ENCODE measurements at places on chromosomes 3 and 15.

DNA sequence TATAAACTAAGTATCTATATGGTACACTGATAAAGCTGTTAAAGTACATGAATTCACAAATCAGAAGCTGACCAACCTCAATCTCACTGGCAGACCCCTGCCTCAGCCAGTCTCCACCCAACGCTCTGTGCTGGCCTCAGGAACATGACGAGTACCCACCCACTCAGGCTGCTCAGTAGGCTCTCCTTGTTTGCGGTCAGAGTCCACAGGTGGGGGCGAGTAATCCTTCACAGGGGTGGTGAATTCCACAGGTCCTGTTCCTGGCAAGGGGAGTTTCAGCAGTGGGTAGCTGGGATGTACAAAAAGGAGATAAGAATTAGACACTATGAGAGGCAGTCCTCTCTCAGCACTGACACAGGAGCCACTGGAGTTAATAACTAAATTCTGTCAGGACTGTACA is 40.9 kb downstream of the SCAP start:
- no peak for DNase-seq

GRCh38 chr3:26655231-26655630 is 32.7 kb downstream of the LRRC3B start:
- no peak for DNase-seq

DNA sequence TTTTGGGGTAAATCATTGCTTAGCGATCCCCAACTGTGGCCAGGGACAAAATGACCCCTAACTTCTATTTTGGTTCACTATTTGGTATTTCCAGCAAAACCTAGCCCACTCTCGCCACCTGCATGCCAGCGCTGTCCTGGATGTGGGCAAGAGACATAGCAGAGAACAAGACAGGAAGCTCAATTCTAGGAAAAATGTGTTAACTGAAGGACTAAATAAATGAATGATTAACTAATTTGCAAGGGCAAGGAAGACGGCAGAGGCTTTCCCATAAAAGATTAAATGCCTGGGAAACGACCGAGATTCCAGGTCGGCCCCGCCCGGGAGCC is 408 bp downstream of the NICN1 start:
- peak; percentile 69 for DNase-seq

DNA sequence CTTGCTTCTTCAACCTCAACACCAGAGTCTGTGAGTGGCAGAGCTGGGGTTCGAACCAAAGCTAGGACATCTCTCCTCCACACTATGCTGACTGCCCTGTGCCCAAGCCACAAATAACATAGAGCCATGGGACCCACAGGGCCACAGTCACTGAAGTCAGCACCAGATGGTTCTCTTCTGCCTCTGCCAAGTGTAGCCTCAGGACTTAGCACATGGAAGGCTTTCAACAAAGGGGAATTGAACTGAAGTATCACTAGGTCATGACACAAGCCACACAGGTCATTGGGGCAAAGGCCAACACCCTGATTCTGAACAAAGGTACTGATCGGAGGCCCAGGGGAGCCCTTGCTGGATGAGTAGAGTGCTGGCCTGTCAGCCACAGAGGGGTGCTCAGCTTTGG is 83.6 kb downstream of the BDH1 start:
- no peak for DNase-seq

- DNase-seq = no peak
These were observed 203.5 kb downstream of the MECOM start for GRCh38 chr3:169460035-169460434.

DNA sequence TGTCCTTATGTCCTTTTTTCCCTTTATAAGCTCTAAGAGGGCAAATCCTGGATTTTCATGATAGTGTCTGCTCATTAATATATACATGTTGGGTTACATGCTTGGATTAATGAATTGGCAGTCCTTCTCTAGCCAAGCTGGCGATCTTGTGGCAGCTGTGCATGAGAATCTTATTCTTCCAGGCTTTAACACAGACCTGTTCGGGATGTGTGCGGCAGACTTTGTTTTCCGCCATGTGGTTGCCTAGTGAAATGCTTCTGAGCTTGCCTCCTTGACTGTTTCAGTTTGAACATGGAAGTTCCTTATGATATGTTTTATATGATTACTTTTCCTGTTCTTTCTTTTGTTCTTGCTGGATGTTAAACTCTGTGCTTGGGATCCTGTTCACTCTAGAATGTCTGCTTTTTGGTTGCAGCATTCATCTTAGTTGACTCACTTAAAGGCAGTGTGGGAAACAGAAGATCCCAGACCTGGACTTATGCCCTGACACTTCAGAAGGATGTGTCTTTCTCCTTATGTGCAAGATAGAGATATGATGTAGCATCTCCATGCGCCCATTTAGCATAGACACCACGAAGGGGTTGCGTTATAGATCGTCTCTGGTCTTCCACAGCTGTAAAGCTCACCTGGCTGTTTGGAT is 7.2 kb downstream of the CHCHD6 start:
- DNase-seq = no peak

GRCh38 chr15:33508703-33509102 is 197.9 kb downstream of the RYR3 start:
- no peak for DNase-seq

DNA sequence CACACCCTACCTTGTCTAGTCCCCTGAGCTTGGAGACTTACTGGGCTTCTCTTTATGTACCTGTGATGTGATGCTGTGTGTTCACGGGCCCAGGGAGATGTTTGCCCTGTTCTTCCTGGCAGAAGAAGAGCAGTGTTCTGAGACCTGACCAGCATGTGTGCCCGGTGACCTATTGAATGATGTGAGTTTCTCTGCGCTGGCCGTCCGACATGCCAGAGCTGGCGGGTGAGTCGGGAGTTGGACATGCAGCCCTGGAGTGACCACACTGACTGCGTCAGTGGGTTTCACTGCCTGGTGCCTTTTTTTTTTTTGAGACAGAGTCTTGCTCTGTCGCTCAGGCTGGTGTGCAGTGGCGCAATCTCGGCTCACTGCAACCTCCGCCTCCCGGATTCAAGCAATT is 42.3 kb downstream of the CGNL1 start:
- DNase-seq = no peak

DNA sequence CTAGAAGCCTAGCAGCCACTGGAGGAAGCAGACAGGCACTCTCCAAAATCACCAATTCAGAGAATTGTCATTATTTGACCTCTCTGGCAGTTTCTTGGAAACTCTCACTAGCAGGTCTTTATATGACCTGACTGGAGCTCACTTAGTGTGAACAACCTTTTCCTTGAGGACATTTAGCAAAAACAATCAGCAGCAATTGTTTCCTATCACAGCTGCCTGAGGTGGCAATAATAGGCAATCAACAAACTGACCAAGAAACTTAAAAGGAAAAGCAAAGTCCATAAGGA is 162.4 kb upstream of the STT3B start:
- DNase-seq = no peak

- no peak for DNase-seq
These were observed 591.2 kb downstream of the RSL24D1 start for GRCh38 chr15:54605556-54605955.

DNA sequence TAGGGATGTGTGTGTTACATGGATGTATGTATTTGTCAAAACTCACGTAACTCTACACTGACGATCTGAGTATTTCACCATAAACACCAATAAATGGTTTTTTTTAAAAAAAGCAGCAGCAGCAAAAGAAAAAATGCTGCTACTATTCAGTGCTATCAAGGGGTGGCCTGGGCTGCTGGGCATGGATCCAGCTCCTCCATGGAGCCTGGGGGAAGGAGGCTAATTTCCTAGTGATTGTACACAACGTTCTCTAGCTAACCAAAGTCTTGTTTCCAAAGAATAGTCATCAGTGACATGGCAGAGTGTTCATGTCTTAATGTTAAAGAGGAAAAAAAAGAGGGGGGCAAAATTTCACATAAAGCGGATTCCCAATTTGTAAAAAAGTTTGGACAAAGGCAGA is 29.0 kb downstream of the POMGNT2 start:
- no peak for DNase-seq

DNA sequence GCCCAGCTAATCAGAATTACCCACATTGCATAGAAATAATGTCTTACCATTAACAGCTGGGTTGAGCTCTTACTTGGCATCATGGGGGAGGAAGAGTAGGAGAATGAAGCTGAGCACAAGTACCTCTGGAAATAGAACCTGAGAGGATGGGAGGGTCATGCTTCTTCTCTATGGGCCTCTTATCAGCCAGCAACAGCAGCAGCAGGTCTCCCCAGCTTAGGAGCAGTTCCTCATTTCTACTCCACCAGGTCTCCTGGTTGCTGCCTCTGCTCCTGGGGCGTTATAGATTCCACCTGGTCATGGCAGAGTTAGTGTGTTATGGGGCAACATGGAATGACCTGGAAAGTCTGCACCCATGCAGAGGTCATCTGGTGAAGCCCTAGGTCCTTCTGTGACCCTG is 3.4 kb downstream of the FSD2 start:
- no peak for DNase-seq

DNA sequence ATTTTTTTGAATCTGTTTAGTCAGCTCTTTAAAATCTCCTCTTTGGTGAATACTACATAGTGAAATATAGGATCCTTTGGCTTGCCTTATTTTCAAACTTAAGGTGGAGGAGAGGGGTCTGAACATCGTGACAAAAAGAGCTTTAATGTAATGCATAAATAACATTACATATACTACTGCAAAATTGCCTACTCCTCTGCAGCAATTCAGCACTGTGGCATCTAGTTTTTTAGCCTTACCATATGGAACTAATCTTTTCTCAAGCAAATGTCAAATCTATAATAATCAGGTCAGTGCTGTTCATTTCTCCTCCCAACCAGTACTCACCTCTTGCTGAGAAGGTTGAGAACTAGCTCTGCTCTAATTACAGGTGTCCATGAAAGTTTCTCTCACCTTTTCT is 394.0 kb upstream of the CDIN1 start:
- no peak for DNase-seq

DNA sequence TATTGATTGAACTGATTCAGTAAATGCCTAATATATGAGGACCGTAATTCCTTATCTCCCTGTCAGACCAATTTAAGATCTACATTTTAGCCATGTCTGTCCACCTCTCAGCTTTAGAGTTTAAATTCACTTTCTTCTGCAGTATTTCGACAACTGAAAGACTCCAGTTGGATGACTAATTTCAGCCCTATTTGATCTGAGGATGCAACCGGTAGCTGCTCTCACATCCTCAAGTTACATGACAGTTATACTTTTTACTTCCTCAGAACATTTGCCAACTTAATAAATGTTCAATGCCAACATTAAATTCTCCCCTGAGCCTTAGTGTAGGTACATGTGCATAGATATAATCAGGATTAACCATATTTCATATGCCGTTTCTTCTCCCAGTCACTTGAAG is 2.5 kb upstream of the HHLA2 start:
- DNase-seq = no peak

DNA sequence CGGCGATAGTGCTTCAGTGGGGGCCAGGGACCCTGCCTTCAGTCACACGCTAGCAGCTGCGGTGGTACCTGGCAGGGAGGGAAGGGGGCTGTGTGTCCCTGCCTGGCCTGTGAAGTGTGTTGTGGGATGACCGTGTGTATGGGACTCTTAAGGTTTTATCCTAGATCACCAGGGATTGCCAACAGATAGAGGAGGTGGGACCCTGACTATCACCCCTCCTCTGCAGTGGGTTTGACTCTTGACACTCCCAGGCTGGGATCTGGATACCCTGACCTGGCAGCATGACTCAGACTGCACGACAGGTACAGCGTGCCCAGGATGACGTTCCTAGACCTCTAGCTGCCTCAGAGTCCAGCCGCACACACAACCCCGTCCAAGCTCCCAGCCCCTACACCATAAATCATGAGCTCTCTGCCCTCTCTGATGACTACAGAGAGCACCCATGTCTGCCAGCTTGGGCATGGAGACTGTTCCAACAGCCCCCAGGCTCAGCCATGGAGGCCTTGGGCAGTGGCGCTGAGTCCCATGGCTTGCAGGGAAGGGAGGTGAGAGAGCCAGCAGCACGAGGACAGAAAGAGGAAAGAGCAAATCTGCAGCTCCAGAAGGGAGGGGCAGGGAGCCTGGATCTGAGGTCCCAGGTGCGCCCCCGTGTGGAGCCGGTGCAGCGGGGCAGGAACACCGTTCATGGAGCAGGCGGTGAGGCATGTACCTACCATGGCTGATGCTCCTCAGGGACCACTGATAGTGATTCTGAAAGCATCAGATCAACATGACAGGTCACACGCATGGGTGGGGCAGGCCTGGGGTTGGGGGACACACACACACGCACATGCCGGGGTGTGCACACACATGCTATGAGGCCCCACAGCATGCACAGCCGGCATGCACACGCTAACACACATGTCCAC is 71.0 kb downstream of the ADAMTS7 start:
- DNase-seq = peak; percentile 52

DNA sequence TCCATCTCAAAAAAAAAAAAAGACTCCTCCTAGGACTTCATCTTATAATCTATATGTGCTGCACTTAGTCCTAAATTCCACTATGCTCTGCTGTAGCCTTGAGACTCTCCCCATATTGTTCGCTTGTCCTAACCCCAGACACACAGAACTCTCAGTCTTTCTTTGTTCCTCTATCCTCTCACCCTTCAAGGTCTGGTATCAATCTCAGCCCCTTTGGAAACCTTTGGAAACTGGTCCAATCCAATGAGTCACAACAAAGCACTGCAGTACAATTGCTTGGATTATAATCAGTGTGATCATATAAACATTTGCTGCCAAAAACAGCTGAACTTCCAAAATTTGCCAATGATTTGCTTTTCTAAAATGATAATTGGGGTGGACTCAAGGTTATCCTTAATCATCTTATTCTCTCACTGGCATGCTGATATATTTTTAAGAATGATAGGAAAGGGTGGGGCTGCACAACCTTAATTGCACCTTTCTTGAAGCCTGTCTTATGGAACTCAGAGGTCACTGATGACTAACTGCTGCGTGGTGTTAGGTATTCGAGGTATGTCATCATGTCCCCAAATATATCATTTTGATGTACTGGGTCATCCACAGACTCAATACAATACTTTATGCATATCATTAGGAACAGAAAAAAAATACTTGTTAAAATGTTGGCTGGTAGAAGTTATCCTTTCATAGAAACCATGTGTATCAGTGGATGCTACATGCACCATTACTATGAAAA is 756.7 kb downstream of the NR2F2 start:
- DNase-seq = peak; percentile 7

DNA sequence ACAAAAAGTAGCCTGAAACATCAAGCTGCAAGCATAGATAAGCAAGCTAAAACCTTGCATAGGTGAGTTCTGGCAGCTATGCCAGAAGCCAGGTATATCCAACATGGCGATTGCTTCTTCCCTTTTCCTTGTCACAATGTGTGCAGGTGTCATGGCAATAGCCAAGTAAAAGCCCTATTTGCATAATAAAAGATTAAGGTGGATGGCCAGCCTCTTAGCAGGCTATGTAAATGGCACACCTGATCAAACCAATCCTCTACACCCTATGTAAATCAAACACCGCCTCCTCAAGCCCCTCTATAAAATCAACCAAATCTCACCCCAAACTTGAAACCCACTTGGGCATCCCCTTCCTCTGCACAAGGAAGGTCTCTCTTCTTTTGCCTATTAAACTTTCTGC is 366.8 kb downstream of the VGLL3 start:
- no peak for DNase-seq

DNA sequence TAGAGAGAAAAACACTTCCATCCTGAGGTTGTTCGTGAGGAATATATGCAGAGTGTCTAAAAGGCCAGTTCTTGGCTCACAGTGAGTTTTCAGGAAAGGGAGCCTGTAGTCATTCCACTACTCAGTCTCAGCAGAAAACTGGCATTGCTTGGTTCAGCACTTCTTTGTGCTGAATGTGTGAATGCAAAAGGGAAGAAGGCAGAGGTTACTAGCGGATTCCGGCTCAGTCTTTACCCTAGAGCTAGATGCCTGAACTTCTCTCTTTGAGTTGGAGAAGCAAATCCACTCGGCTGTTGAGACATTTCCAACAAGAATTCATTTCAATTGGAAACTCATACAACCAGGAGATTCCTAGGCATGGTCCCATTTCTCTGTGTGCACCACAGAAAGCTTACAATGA is 23.1 kb upstream of the FRMD4B start:
- DNase-seq = no peak

- no peak for DNase-seq
These were observed 254.5 kb upstream of the ROPN1 start for GRCh38 chr3:124246376-124246775.
